ENCODE measurements at places on chromosomes 12 and 14. TPM values are rescaled to one million over a fixed set of nuclear protein-coding genes. Genes with fewer than 3 reads are reported as not detected.

GRCh38 chr12:125610971-125611370 is 545.7 kb downstream of the AACS start:
- DNase-seq = no peak

GRCh38 chr14:75126121-75126544 is 715 bp downstream of the NEK9 start:
- DNase-seq = no peak

- peak; percentile 22 for DNase-seq
Measured at GRCh38 chr12:119835068-119835467, 42.1 kb downstream of the CIT start.

- no peak for DNase-seq
Measured at GRCh38 chr14:24211311-24211710, 2.0 kb downstream of the CHMP4A start.

DNA sequence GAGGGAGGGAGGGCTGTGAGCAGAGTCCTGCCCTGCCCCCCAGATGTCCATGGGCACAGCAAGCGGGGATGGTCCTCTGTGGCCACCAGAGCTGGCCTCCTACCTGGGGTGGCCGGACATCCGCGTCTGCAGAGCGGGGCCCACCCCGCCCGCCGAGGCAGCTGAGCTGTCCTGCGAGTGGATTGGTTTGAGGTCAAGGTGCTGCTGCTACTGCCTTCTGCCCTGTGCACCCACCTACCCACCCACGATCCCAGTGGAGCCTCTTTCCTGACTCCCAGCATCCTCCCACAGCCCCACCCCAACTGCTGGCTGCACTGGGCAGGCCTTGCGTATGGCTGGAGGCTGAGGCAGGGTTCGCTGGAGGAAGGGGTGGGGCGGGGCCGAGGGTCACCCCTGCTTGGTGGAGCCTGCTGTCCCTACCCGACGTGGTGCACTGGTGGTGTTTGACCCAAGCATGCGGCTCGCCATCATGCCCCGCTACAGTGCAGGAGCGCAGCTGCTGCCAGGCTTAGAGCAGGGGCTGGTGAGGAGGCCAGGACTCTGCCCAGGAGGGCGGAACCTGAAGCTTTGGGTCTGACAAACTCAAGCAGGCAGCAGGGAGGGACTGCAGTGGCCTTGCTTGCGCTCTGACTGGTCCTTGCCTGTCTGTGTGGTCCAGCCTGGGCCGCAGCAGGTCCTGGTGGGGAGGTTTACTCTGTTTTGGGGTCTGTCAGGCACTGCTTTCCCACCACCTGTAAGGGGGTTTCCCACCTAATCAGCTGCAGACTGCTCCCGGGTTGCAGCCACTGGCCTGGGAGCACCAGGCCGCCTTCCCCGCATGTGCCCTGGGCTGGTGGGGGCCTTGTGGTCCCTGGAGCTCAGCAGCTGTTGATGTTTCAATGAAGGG is 23.7 kb downstream of the CEP170B start:
- DNase-seq = no peak

DNA sequence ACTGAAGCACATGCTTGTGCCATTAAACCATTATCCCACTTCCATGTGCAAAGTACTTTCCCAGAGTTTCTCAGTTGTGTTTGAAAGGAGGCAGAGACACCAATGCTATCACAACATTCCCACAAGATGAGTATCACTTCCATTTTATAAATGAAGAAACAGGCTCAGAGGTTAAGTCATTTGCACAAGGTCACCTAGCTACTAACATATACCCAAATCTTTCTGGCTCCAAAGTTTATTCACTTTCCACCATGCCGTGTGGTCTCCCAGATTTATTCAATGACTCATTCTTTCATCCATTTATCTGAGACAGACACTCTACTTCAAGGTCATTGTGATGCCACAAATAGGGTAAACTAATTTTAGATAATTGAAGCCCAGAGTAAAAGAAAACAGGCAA is 9.4 kb downstream of the ART4 start:
- DNase-seq = no peak

- no peak for DNase-seq
Measured at GRCh38 chr14:21940887-21941856, 267.6 kb upstream of the OR4E1 start.

DNA sequence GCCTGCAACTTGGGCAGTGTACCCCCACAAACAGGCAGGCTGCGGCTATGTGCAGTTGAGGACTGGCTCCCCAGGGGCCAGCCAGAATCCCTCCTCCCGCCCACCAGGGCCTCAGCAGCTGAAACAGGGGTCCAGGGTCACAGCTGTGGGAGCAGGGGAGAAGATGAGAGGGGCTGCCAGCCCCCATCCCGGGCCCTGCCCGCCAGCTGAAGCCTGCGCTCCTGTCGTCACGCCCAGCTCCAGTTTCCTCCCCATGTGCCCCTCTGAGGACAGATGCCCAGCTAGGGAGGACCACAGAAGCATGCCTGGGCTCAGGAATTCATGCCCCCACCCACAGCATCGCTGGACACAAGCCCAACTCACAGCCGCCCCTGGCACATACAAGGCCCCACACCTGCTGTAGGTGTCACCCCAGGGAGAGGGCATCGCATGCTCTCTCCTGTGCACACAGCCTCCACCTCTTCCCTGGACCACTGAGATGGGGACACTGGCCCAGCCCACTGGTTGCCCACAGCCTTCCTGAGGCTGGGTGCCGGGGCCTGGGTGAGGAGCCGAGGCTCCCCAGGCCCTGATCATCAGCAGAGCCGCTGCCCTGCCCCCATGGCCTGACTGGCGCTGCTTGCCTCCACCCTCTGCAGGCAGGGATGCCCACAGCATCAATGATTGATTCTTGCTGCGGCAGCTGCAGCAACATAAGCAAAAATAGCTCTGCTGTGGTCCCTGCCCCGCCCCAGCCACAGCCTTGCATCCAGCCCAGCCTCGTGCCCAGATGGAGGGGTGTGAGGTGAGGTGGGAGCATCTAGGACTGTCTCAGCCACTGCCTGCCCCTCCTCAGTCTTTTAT is 3.7 kb upstream of the CLBA1 start:
- DNase-seq = no peak

DNA sequence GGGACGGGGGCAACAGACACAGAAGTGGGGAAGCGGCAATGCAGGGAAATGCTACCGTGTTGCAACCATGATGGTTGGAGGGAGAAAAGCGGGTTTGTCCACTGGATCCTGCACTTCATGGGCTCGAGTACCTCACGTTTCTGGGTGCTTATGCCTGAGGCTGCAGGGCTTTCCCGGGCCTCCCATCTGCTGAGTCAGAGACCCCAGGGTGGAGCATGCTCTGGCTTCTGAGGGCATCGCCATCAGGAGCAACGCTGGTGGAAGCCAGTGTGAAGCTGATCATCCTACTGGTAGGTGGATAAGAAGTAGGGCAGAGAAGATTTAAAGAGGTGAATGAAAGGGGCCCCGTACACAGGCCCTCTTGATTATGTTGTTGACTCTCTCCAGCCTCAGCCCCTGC is 5.0 kb upstream of the ADGRD1 start:
- no peak for DNase-seq

- DNase-seq = no peak
Measured at GRCh38 chr12:73421832-73422231, 1115.8 kb upstream of the ATXN7L3B start.

DNA sequence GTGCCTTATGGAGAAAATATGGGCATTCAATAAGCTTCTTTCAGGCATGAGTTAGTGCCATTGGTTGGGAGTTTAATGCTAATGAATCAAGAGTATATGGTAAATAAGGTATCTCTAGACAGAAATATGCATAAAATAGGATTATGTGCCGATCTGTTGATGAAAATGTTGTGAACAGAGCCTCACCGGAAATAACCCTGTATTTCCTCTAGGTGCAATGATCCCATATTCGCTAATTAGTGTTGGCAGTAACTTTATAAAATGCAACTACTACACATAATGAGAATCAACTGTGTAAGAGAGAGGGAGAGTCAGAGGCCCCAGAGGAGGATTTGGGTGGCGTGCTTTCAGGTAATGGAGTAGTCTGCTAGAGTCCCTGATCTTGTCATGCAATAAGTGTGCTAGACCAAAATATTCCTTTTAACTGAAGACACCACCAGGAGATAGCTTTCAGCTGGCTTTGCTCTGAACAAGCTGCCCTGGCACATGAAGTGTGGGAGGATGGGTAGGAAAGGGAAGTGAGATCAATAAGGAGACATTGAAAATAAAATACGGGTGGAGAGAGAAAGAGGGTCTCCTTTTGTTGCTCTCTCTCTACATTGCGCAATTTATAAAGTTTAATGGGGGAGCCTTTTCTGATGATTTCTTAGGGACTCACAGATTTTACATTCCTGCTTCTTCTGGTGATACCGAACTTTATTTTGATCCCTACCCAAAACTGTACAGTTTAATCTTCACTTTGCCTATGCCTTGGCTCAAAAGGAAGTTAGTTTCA is 68.6 kb upstream of the PLXNC1 start:
- no peak for DNase-seq

DNA sequence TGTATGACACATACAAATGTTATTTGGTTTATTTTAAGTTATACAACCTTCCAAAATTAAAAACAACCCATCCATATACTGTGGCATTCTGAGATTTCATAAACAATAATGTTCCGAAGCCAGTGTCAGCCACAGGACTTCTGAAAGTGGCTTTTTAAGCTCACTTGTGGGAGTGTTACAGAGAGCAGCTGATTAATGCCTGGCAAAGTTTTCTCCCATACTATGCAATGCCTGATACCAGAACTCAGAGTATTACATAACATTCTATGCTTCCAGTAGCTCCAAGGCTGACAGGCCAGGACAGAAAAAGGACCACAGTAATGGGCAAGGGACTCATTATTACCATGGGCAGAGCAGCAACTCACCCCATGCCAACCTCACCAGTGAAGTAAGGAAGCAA is 29.3 kb downstream of the NELL2 start:
- no peak for DNase-seq

DNA sequence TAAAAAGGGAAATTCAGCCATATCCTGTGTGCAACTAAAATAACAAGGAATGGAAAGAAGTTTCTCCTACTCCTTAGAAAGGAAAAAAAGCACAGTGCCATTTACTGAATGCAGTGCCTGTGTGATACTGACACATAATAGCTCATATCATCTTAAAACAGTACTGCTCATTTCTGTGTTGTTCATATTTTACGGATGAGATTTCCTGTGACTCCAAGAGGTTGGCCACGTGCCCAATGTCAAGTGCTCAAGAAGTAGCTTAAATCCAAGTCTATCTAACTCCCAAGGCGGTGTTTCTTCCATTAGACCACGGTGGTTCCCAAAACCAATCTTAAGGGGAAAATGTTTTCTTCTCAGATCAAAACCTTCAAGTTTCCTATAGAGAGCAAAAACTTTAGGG is 20.0 kb downstream of the MAP3K9 start:
- DNase-seq = peak; percentile 35

GRCh38 chr14:84225268-84225667 is 1304.7 kb upstream of the FLRT2 start:
- peak; percentile 25 for DNase-seq

DNA sequence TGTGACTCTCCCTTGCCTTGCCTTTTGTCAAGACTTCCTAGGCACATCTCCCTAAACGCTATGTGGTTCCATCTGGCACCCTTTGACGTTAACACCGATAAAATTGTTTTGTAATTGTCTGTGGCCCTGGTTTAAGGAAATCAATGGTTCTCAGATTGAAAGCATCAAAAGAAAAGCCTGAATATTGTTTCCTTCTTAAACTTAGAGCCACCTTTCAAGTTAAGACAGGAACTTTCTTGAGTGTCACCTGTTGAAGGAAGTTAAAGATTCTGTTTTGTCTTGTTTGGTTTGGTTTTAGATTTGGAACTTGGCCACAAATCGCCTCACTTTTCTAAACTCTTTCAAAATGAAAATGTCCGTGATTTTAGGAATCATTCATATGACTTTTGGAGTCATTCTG is 14.8 kb upstream of the DNAH10 start:
- DNase-seq = no peak

- DNase-seq = no peak
Measured at GRCh38 chr12:4133636-4134447, 139.7 kb upstream of the CCND2 start.

DNA sequence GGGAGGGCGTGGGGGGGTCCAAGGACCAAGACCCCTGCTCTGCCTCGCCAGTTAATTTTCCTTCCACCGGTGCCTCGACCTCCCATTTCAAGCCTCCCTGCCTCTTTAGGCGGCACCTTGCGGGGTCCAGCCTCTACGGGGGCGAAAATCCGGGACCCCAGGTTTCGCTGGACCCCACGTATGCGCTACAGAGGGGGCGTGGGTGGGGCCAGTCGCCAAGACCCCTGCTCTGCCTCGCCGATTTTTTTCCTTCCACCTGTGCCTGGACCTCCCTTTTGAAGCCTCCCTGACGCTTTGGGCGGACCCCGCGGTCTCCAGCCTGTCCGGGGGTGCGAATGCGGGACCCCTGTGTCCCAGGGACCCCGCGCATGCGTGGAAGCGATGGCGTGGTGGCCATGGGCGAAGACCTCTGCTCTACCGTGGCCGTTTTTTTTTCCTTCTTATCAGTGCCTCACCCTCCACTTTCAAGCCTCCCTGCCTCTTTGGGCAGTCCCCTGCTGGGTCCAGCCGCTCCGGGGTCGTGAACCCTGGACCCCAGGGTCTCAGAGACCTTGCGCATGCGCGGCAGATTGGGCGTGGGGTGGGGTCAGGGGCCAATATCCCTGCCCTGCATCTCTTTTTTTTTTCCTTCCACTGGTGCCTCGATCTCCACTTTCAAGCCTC is 324.2 kb downstream of the ALG10 start:
- DNase-seq = no peak

The LTBP2 gene
- 157 TPM for total RNA-seq

The COCH gene
- not detected for total RNA-seq

The HELB gene
- total RNA-seq = 3.0 TPM

The AKAP3 gene
- total RNA-seq = 0.81 TPM

The PAH gene
- not detected for total RNA-seq

The COL2A1 gene
- not detected for total RNA-seq

The MYO1H gene
- not detected for total RNA-seq
